Dorsolateral prefrontal cortex (tissue), 122 donors: ENCODE measurements at places on chromosomes 3 and 15.

GRCh38 chr3:48429960-48430707 lies at the start of gene PLXNB1:
PLXNB1 (minus strand) TSS chr3:48430086; CDS start chr3:48424611, 5,475 bp downstream.
- DNase-seq = no peak

DNA sequence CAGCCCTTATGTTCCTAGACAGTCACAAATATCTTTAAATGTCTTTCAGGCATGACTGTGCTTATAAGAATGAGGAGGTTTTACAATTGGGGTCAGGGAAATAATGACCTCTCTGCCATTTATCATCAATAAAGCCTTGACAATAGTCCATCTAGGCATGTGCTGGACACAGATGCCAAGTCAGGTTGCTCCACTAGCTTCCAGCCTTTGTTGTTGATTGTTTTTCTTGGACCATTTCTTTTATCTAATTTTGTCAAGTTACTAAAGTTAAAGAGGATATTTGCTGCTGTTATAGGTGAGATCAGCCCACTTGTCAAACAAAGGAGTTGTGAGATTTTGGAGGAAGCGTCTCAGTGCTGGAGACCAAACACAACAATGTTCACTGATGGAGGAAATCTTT lies 628.0 kb downstream of the ROBO2 start:
- DNase-seq = no peak

DNA sequence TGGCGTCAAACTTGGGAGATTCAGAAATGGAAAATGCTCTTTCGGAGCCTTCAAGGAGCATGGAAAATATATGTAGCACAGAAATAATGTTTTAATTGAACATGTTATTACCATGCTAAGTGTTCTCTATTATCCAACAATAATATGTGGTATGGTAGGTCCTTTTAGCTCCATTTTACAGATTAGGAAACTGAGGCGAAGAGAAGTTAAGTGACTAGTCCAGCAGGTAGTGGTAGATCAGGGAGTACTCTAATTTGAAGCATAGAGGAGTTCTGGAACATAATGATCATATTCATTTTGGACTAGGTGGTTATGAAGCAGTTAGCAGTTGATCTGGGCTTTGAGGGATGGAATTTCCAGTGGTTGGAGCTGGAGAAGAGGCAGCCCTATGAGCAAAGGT lies 1.1 kb downstream of the CMC1 start:
- DNase-seq = no peak

DNA sequence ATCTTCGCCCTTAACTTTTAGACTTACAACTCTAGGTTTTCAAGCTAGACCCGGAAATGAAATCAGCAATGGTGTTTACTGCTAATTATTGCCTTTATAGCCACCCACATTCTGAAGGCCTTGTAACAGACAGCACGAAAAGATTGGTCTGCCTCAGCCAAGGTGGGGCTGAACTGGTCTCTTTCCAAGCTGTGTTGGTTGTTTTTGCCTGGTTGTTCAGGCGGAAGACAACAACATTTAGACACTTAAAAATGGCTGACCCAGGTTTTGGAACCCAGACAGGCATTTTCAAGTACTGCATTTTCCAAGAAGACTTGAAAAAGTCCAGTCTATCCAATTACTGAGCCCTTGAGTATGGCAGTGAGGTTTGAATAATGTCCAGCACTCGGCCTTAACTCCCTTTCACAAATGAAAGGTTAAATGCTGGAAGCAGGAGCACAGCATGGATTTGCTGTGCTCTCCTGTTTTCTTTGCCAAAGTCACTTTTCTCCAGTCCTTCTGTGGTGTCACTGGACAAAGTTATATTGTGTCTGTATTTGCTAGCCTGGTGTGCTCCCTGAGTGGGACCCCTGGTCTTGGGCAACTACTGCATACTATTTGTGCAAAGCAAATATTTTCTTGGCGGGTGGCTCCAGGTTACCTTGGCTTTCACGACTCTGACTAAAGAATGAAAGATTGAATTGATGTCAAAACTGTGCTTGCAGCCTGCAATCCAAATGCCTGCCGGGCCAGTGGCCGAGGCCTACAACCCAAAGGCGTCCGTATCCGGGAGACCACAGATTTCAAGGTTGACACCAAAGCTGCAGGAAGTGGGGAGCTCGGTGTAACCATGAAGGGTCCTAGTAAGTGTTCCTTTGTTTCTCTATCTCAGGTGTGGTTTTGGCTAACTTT lies 93.5 kb downstream of the FLNB start:
- no peak for DNase-seq

GRCh38 chr15:38696109-38696727 lies 131.6 kb upstream of the RASGRP1 start:
- no peak for DNase-seq

DNA sequence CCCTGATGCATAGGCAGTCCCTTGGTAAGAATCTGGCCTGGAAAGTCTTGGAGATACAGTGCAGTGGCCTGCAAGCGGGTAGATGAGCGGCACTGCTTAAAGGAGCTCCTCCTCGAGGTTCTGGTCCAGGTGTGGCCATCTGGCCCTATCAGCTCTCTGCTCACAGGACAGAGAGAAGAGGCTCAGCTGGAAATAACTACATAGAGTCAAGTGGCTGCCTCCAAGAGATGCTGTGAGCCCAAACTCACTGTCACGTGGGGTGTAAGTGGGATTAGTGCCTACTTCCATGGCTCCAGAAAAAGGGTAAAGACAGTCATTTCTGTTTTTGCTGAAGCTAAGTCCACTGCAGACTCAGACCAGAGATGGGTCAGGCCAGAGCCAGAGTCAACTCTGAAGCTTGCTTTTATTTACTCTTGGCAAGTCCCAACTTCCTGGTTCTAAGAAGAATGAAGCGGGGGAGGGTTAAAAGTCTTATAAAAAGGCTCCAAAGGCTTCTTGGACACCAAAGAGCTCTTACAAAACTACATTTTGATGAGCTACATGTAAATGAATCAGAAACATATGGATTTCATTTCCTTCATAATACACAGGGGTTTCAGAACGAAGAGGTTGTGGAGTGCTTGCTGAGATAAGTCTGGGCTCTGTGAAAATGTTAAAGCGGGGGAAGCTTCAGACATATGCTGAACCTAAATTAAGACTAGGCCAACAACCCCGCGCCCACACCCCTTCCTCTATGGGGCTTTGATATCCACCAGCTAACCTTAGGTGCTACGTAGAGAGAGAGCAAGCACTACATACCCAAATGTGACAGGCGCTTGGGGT lies 77.1 kb downstream of the PDZRN3 start:
- no peak for DNase-seq

GRCh38 chr15:89714775-89715174 lies 24.2 kb downstream of the WDR93 start:
- DNase-seq = no peak

GRCh38 chr15:79430901-79431635 lies 1.1 kb upstream of the MINAR1 start:
- DNase-seq = no peak

- no peak for DNase-seq
Observed at GRCh38 chr3:167304077-167304476, 76.0 kb downstream of the ZBBX start.

DNA sequence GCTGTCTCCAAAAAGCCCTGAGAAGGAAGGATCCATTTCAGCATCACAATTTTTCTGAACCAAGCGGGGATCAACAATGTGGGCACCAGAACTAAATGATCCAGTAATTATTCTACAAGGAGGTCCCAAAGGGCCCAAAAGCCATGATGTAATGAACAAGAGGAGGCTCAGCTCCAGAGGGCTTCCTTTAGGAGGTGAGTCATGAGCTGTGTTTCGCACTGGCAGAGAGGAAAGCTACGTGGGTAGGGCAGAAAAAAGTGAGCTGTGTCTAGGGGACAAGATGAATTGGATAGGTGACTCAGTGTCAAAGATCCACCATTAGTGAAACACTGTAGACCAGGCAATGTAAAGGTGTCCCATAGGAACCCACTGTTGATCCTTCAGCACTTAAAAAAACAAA lies 113.4 kb downstream of the RORA start:
- DNase-seq = no peak
